ENCODE measurements at places on chromosomes 7 and 10.
A peak's percentile ranks its signal among the peaks of the same experiment; 100 is the strongest.

DNA sequence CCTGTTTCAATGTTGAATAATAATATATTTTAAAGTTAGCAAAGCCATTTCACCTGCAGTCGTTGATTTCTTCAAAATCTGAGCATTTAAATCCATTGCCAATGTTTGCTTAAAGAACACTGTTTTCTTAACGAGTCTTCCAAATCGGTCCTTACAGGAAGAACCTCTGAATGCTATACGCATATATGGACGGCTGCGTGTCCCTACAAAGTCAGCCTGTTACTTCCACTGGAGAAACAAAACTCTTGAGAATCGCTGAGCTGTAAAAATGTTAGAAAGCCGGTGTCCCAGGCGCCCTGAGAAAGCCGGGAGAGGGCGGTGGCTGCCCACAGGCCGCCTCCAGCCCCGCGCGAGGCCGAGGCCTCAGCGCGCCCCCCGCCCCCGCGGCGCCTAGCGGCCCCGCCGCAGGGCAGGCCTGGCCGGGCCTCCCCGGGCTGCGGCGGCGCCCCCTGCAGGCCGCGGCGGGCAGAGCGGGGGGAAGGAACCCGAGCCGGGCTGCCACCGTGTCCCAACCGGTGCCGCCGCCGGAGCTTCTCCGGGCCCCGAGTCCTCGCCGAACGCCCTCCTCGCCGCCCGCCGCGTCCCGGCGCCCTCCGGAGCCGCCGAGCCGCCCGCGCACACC, at the start of gene FHIP2A:
Gene FHIP2A (plus strand): TSS at position 488 of the 622 bp plus-strand sequence. CDS start 299 bp downstream, outside the sequence.
- peak; percentile 98 for DNase-seq

- no peak for DNase-seq
Measured at GRCh38 chr7:81186691-81187090, 267.8 kb upstream of the SEMA3C start.

DNA sequence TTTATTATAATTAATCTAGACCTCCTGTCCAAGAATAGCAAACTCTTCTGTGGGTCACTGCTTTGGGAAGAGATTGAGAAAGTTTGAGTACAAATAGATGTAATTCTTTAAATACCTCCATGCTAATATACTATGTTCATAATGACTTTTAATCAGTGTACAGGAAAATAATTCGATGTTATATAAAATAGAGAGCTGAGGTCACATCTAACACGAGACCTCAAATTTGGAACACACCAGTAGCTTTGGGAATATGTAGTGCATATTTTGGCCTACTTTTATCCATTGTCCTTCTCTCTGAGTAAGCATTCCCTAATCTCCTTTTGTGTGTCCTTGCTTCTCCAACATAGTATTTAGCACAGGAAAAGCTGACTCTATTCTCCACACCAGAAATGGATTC, 27.3 kb upstream of the CABCOCO1 start:
- no peak for DNase-seq

- no peak for DNase-seq
Measured at GRCh38 chr7:19648791-19649190, 60.0 kb downstream of the POLR1F start.

DNA sequence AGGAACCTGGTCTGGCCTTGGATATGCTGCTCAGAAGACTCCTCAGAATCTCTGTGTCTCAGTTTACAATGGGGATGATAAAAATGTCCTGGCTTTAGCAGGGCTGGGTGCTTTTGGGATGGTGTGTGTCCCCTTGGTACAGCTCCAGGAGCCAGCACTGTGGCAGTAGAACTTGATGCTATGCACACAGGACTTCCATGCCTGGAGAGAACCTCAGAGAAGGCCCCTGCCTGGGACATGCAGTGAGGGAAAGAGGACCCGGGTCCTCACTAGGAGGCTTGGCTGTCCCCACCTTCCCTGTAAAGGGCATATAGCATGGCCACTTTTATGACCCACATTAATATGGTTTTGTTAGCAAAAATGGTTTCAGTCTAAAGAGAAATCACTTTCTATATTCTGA, 100.5 kb downstream of the GLRX3 start:
- no peak for DNase-seq

- no peak for DNase-seq
Measured at GRCh38 chr7:105178928-105179541, 165.0 kb downstream of the KMT2E start.

- no peak for DNase-seq
Measured at GRCh38 chr10:131737543-131738395, 163.0 kb upstream of the PPP2R2D start.

GRCh38 chr10:44242091-44242490, 142.8 kb downstream of the CXCL12 start:
- no peak for DNase-seq

DNA sequence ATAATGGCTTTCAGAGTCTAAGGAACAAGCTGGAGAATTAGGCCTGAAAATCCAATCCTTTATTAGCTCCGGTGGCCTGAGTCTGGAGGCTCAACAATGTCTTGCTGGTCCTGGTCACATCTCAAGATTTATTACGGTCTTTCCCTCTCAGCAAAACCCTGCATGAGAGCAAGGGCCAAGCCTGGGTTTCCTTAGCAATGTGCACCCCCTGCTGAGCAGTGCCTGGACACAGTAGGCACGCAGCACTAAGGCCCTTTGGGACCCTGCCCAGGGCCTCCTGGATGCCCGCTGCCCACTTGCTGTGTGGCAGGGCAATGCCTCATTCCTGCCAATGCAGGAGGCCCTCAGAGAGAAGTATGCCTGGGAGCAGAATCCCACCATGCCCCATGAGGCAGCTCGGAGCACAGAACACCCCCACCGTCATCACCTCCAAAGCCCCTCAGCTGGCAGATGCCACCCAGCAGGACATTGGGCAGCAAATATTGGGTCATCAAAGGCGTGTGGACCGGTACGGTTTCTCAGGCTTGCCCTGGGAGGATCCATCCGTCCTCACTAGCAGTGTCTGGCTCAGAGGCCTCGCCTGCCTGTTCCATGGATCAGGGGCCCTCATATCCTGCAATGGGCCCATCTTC, 156.4 kb downstream of the OAT start:
- no peak for DNase-seq

GRCh38 chr7:94412762-94413322, 18.1 kb downstream of the COL1A2 start:
- DNase-seq: no peak

- DNase-seq: no peak
Measured at GRCh38 chr10:132175907-132176581, 10.7 kb upstream of the DPYSL4 start.

DNA sequence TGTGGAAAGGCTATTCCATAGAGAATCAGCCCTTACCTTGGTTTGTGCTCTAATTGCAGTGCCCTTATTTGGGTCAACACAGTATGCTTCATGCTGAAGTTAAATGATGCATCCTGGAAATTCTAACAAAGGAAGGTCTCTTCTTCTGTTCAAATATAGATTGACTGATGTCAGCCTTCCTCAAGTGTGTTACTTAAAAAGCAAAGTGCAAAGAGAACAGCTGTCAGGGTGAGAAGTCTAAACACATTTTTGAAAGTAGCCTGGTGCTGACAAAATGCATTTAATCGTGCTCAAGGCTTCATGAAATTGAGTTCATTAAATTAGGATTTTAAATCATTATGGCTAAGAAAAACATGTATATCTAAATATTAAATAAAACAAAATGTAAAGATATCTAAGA, 19.5 kb downstream of the AGR2 start:
- DNase-seq: no peak

GRCh38 chr10:31664803-31665202, 263.8 kb downstream of the ARHGAP12 start:
- no peak for DNase-seq

DNA sequence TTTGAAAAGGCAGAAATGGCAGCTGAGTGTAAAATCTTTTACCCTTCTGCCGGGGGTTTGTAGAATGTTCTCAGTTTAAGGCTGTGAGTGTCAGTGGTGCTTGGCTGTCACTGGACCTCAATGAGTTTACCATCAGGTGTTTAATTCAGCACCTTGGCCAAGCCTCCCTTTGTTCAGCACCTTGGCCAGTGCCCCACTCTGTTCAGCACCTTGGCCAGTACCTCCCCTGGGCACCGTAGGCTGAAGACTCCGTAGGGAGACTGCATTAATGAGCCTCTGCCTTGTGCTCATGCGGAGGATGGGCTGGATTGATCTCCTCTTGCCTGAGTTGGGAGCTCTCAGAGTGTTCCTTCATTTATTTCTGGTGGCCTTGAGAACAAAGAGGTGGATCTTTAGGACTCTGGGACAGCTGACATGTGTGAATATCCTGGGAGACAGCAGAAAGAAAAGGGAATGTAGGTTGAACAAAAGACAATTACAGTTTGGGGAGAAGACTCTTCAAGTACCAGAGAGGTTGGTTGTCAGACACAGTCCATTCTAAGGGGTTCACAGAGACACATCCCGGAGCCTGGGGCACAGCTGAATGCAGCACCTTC, 1.6 kb downstream of the FAM24A start:
- DNase-seq: peak; percentile 27

DNA sequence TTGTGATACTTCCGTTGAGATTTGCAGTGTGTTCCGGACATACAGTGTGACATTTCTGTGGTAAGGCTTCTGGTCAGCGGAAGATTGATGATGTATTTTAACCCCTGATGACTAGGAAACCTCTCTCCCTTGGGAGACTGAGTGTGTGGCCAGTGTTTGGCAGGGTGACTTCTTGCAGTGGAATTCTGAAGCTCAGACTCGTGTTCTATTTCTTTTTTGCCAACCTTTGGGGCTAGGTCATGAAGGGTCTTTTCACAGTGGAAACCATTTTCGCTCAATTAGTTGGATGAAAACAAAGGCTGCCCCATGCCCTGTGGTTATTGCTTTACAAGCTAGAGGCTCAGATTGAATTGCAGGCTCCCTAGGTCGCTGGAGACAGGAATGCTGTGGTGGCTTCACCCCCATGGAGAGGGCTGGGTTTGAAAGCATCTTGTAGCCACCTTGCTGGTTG, 288.9 kb downstream of the BBS9 start:
- DNase-seq: no peak

DNA sequence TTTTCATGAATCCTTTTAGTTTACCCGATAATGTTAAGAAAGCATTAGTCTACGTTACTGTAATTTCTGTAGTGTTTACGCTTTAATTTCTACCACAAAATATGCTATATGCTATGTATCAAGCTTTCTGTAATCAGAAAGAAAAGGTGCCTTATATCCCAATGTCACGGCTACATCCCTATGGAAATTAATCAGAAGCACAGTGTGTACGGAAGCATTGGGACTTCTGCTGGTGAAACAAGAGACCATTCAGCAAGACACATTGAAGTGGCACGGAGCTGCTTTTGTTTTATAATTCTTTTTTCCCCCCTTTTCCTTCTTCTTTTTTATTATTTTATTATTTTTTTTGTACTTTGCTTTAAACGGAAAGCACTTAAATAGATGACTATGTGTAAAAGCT, 31.2 kb upstream of the SH2B2 start:
- DNase-seq: no peak

DNA sequence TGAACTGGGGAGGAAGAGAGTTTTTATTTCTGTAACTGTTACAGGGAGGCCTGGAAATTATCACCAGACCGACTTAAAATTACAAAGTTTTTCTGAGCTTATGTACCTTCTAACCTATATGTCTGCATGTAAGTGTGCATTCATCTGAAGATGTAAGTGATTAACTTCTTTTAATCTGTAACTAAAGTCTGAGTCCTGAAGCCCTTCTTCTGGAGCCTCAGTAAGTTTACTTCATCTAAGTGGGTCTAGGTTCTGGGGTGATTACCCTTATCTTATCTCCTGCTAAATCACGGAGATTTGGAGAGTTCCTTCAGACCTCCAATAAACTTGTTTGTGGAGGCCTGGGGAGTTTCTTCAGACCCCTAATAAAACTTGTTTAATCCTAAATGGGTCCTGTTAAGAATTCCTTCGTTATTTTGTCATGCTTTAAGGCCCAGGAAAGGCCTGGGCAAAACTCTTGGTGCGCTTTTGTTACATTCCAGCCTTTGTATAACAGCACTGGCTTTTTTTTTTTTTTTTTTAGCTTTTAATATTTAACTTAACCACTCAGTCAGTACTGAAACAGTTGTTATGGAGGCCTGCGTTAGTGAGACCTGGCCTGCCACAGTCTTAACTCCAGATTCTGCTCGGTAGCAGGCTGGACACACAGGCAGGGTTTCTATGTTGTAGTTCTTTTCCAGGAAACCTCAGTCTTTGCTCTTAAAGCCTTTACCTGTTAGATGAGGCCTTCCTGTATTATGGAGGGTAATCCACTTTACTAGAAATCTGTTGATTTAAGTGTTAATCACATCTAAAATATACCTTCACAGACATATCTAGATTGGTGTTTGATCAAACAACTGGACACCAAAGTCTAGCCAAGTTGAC, 33.0 kb downstream of the TPST1 start:
- no peak for DNase-seq

GRCh38 chr7:55261386-55261770, 103.8 kb upstream of the LANCL2 start:
- DNase-seq: no peak

DNA sequence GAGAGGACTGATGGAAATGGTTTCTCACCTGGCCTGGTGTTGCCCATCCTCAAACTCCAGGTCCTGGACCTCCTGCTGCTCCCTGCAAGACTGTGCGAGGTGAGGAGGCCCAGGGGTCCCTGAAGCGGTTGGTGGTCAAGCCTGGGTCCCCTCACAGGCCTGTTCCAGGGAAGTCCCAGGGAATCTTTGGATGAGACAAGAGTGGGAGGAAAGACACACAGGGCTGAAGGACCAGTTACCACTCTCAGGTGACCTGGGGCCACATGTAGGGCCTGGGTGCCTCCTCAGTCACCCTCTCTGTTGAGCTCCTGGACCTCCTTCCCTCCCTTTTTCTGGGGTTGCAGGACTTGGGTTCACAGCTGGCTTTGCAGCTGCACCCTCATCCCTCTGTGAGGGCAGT, 42.6 kb upstream of the CXCL12 start:
- DNase-seq: no peak

- DNase-seq: no peak
Measured at GRCh38 chr7:115748123-115748738, 282.3 kb downstream of the TFEC start.

DNA sequence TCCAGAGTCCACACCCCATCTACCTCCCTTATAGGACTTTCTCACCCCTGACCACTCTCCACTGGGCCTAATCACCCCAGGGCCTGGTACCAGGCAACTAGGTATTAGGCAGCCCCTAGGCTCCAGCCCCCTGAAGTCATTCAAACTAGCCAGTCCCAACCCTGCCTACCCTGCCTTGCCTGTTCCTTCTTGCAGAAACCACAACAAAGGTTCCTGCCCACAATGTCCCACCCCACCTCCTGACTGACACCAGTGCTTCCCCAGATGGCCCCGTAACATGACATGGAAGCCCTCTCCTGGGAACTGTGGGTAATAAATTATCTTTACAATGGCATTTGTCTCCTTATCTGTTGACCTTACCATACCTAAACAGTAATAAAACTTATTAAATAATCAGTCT, 100.6 kb upstream of the PDE1C start:
- no peak for DNase-seq

- DNase-seq: no peak
Measured at GRCh38 chr7:80373429-80374032, 138.3 kb downstream of the GNAT3 start.

GRCh38 chr10:52623761-52624160, 148.8 kb downstream of the MBL2 start:
- DNase-seq: no peak

DNA sequence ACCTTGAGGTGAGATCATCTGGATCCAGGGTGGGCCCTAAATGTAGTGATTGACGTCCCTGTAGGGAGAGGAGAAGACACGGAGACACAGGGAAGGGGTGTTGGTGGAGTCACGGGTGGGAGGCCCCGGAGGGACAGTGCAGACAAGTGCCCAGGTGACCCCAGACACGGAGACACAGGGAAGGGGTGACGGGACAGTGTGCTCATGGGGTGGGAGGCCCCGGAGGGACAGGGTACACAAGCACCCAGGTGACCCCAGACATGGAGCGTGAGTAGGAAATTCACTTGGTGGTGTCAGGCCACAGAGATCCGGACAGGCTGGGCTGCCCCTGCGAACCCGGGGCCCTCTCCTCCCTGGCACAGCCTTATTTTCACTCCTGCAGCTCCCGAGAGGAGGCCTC, 176.9 kb downstream of the PTPRN2 start:
- DNase-seq: no peak

Data from upper lobe of left lung (tissue), 6 donors.